ENCODE measurements at places on chromosomes 5 and 9.

DNA sequence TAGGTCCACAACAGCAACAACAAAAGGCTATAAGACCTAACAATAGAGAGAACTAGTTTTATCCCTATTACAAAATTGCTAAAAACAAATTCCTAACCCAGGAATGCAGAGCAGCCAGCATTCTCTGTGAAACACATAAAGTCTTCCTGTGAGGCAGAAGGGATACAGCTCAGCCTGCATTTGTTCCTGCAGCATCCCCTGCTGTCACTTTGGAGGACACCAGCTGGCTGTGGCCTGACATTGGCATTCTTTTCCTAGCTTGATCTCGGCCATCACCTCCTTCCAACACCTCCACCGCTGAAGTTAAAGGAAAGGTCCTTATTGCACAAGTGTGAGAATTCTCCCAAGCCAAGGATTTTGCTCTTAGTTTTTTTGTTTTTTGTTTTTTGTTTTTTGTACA, 186.1 kb downstream of the SNCAIP start:
- DNase-seq: no peak

DNA sequence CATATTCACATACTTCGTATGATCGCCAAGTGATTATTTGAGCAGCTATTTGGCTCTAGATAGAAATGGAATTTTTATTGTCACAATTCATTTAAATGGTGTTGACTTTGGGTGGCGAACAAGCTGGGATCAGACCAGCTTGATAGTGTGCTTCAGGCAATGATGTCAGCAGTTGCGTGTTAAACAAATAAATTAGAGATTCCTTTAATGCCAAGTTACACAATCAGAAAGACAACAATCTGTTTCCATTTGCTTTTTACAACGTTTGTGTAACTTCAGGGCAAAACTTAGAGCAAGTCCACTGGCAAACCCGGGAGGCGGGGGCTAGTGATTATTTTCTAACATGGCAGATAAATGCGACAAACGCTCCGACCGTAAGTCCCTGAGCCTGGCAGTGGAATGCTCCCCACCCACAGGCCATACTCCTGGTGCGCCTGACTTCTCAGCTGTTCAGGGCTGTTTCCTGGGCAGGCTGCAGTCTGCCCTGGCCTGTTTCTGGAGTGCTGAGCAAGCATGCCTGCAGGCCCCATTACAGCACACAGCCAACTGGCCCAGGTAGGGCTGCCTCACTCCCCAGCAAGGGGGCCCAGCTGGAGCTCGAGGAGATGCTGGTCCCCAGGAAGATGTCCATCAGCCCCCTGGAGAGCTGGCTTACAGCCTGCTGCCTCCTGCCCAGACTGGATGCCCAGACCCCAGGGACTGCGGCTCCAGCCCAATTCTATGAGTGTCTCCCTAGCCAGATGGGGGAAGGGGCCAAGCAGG, 88.7 kb downstream of the BASP1 start:
- DNase-seq: no peak

DNA sequence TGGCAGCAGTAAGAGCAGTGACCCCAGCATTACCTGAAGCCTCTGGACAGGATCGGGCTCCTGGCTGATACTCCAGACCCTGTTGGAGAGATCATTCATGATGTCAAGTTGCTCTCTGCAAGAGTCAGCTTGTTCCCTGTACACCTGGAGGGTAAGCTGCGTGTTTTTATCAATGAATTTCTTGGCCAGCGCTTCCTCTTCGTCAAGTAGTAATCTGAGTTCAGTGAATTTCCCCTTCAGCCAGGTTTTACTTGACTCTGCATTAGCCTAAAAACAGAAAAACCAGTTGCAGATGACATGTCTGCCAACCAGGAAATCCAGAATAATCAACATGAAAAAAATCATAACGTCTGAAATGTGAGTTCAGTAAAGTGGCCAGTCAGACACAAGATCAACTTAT, 19.1 kb downstream of the TRIM14 start:
- DNase-seq: no peak

DNA sequence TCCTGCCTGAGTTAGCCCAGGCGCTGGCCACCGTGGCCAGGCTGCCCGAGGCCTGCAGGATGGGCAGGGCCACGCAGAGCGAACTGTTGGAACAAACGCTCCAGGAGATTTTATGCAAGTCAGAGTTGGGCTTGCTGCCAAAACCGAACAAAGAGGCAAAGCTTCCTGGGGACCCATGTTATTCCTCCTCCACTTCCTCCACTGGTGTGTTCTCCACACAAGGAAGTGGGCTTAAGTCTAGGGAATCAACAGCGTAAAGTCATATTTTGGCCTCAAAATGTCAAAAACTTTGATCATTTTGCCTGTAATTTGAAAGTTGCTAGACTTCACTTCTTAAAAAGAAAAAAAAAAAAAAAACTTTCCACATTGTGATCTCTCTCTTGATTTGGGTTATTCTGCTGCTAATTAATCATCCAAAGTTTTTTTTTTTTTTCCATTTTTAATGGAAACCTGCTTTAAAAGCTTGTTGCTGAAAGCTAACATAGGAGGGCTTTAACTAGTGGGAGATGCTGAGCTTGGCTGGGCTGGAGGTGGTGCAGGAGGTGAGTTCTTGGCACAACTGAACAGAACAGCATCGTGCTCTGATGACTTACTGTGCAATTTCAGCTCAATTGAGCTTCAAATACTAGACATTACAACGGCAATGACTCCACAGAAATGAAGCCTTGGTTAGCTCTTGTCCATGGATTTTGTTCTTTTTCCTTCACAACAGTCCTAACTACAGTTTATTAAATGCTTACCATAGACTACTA, 73.0 kb downstream of the PTPDC1 start:
- DNase-seq: peak; percentile 54

DNA sequence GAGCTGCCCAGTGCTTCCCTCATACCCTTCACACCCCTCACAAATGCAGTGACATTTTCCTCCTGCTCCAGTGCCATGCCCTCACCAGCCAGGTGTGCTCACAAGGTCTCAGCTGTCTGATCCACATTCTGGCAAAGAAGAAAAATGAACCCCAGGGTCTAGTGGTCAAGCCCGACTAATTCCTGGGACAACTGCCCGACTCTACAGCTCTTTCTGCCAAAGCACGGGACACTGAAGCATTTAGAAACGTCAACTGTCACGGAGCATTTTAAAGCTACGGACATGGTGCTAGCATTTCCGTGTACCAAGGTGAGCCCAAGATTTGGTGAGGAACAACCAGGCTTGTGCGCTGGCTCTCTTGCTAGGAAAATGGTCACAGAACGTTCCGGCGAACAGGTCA, 56.8 kb upstream of the PHYKPL start:
- DNase-seq: no peak

DNA sequence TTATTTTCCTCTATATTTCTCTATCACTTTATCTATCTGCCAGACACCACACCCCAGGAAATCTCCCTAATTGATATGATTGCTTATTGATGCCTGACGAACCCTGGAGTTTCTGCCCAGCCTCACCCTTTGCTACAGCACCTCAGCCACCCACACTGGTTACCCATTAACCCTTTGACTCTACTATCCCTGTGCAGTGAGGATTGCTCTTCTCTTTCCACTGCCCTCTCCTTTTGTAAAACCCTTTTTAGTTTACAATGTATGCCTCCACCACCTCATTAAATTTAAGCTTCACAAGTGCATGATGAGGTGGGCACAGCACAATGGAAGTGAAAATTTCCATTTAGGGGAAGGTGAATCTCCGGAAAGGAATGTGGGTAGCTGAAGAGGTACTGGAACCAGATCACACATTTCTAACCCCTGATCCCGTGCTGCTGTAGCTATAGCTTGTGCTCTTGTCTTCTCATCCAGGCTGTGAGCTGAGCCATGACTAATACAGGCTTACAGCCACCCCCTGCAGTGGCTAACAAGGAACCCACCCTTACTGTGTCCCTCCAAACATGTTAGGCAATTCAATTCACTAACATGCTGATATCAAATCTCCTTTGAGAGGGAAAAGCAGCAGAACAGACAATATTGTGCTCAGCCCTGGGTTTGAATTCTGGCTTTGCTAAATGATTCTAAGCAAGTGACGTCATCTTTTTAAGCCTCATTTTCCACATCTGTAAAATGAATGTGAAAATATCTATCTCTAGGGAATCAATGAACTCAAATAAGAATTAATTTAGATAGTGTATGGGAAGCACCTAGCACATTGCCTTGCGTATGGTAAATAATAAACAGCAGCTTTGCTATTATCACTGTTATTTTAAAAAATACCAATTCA, 186.9 kb upstream of the TRIM32 start:
- peak; percentile 50 for DNase-seq

- no peak for DNase-seq
Measured at GRCh38 chr5:53425687-53426511, 54.5 kb upstream of the FST start.

DNA sequence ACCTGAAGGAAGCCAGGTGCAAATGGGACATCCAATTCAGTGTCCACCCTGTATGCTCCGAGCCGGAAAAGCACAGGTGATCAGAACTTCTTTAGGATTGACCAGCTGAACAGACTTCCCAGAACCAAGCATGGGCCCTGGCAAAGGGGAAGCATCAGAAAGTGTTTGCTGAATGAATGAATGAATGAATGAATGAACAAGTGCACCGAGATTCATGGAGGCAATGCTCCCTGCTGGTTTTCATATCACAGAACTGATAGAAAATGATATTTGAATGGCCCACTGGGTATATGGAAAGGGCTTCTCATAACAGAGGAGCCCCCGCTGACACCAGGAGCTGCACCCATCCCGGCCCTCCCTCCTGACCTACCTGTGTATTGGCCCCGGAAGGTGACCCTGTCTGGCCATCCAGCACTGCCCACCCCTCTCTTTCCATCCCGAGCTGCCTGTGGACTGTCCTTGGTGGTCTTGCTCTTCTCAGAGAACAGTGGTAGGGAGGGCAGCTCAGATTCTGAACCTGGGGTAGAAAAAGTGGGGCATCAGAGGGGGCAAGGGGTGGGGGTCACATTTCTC, 15.9 kb downstream of the ORM2 start:
- DNase-seq: no peak

- no peak for DNase-seq
Measured at GRCh38 chr5:14869668-14870164, 1.9 kb downstream of the ANKH start.

GRCh38 chr5:129099184-129099569, 4.6 kb downstream of the ISOC1 start:
- no peak for DNase-seq

DNA sequence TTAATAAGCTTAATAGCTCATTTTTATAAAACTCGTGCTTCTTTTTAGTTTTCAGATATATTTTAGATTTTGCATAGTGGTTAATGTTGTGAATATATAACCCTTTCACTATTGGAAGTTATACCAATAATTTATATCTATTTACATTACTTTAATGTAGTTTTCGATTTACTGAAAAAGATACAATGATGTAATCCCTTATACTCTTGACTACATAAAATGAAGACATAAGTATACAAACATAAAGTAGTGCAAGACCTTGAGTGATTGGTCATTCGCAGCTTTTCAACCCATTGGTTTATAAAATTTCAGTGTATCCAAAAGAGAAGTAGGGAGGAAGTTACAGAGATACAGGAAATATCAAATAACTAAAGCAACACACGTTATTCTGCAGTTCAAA, 84.3 kb upstream of the GRHPR start:
- DNase-seq: no peak

DNA sequence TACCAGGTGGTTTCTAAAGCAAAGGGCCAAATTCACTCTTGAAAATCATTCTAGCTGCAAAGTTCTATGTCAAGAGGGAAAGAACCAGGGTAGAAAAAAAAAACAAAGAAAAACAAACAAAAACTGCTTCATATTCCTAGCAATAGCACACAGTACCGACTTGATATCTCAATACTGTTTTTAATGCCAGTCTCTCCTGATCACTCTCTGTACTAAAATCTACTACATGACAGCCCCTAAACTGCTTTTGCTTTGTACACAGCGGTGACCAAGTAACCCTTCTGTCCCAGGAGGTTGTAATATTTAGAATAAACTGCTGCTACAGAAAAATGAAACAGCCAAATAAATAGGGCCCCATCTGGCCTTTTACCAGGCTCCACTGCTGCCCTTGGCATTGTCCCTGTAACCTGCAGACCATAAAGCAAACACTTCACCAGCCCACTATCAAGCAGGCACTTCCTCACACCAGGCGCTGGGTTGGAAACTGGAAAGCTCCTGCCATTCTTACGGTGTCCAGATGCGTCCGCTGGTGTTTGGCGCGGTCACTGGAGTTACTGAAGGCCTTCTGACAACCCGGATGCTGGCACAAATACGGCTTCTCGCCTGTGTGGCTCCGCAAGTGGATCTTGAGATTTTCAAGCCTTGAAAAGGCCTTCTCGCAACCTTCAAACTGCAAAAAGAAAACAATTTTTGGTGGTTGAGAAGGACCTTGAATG, 363.2 kb downstream of the GLIS3 start:
- no peak for DNase-seq

GRCh38 chr9:129486756-129487657, 133.9 kb downstream of the C9orf50 start:
- DNase-seq: no peak

- no peak for DNase-seq
Measured at GRCh38 chr5:119280380-119280779, 75.4 kb upstream of the TNFAIP8 start.

DNA sequence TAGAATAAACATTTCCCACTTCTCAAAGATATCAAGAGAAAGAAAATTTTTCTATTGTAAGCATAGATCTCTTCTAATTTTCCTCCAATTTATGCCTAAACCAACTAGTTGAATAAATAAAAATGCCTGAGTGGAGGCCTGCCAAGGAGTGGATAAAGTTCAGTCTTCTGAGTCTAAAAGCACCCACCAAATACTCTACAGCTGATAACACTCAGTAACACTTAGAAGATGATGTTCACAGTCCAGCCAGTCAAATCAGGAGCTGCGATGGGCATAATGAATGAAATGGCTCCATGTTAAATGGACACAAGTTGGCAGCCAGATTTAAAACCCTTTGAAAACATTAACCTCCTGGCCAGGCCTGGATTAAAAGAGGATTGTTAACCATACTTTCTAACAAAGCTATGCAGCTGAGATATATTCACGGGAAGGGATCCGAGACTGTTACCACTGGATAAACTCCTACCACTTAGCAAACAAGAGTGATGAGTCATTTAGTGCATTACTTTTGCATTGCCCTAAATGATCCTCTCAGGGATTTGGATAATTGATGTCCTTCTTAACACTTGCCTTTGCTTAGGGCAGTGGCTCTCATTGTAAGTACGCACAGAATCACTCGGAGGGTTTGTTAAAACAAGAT, 63.7 kb upstream of the CCDC112 start:
- DNase-seq: no peak

DNA sequence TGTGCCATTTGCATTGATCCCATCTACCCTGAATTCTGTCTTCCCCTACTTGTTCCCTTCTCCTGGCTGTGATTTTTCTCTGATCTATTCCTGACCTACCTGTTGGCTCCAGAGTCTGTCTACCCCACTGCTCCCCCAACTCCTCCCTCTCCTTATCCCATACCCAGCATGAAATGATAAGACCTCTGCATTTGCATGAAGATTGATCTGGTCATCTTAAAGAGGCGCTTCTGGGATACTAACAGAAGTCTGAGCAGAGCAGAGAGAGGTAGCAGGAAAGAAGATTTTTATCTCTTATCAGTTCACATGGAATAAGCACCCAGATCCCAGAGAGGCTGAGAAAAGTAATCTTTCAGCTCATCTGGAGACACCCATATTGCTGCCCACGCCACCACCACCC, 18.3 kb upstream of the GLIPR2 start:
- no peak for DNase-seq

- DNase-seq: no peak
Measured at GRCh38 chr9:17970277-17970676, 391.4 kb downstream of the SH3GL2 start.

- no peak for DNase-seq
Measured at GRCh38 chr9:11204521-11204920, 591.7 kb upstream of the PTPRD start.
